ENCODE measurements at places on chromosomes 1 and 21.

GRCh38 chr1:202061055-202061454 is 50.7 kb downstream of the ELF3 start:
- no peak for DNase-seq

DNA sequence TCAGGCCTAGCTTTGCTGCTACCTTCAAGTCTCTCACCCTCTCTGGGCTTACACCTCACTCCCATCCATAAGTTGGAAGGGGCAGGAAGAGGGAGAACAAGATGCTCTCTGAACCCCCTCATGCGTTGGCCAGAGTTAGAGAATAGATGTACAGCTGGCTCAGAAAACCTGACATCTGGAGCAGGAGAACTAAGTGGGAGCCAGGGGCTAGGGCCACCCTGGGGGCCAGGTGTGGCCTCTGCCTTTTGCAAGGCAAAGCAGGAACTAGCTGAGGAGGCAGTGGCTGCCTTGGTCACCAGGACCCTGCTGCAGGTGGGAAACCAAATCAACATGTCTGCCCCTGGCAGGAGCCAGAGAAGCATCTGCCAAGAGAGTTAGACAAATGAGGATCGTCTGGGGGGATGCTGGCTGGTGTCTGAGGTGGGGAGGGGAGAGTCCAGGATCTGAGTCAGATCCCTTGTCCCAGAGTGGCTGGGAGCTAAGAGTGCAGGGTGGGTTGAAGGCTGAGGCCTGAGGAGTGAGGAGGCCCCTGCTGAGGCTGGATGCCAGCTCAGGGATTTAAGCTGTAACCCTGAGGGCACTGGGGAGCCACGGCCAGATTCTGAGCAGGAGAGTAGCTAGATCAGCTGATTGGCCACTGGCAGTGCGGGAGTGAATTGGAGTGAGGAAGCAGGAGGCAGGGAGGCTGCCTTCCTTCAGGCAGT is 115.0 kb downstream of the EPHB2 start:
- DNase-seq, result no peak

DNA sequence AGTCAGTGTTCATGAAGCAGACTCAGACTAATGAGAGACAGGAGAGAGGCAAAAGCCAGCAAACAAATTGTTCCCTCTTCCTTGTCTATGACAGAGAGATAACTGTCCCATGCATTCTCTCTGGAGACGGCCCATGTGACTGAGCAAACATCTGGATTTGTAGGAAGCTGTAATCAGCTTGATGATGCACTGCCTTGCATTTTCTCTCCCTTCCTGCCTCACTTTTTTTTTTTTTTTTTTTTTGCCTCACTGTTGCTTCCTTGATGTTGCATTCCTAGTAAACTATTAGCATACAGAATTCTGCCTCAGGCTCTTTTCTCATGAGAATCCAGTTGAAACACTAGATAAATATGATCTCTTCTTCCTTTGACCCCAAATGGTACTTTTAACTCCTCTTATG is 134.5 kb downstream of the HHIPL2 start:
- DNase-seq, result no peak

DNA sequence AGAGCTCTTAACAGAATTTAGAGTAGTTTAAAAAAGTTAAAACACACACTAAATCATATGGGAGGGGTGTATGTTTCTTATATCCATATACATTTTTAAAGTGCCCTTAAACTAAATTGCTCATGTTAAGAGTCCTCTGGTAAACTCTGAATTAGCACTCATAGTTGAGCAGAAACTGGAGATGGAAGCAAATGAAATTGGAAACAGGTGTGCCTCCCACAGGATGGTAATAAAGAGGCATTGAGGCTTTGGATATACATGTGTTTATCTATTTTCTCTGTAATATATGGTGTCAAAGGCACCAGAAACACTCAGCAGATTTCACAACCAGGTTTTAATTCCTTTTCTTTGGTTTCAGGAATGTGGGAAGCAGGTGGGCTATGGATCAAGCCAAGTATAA is 188.6 kb downstream of the HS2ST1 start:
- no peak for DNase-seq

DNA sequence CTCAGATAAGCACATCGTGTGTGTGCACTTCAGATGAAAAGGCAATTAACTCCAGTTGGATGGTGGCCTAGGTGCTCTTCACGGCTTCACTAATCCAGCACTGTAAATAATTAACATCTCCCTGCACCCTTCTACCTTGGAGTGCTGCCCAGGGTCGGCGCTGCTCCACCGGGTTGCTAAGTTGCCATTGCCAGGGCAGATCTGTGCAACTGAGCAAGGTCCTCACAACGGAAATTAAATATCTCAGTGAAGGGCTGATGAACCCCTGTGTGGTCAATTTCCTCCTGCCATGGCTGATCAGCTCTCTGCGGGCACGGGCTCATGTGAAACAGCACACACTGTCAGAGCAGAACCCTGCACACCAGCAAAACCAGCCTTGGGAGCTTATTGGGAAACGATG is 63.2 kb downstream of the SYDE2 start:
- no peak for DNase-seq

DNA sequence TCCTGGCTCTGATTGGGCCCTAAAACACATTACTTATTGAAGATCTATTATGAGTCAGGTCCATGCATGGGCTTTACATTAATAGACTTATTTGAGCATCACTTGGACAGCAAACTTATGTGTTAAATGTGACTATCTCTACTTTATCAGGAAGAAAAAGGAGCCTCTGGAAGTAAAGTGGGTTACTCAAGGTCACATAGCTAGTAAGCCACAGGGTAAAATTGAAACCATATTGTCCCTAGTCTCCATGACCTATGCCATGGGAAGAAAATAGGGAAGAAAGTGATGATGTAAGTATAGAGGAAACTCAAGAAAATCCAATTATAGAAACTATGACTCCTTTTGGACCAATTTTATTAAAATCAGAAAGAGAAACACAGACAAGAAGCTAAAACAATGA is 555.3 kb downstream of the NUF2 start:
- no peak for DNase-seq

- no peak for DNase-seq
Observed at GRCh38 chr1:94012708-94013366, 103.6 kb upstream of the GCLM start.

GRCh38 chr1:165490175-165490574 is 45.2 kb upstream of the RXRG start:
- DNase-seq, result no peak

- DNase-seq, result no peak
Observed at GRCh38 chr1:195948123-195948895, 659.9 kb downstream of the KCNT2 start.

- DNase-seq, result no peak
Observed at GRCh38 chr1:81006502-81006901, 794.2 kb upstream of the ADGRL2 start.

DNA sequence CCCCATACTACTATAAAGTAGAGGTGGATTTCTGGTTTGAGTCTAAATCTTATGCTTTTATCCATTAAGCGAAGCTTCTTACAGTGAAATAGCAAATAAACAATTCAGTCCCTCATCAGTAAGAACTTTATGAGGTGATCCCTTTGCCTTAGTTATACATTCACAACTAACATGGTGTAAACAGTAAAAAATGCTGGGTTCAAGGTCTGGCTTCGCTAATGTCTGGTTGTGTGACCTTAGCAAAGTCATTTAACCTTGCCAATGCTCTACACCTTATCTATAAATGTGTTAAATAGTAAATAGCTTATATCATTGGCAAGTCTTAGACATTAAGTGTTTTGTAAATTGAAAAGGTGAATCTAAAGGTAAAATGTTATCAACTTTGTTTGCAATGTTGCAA is 475.4 kb downstream of the LMO4 start:
- no peak for DNase-seq

GRCh38 chr1:213985209-213986019 is 2.4 kb upstream of the PROX1 start:
- DNase-seq, result no peak

DNA sequence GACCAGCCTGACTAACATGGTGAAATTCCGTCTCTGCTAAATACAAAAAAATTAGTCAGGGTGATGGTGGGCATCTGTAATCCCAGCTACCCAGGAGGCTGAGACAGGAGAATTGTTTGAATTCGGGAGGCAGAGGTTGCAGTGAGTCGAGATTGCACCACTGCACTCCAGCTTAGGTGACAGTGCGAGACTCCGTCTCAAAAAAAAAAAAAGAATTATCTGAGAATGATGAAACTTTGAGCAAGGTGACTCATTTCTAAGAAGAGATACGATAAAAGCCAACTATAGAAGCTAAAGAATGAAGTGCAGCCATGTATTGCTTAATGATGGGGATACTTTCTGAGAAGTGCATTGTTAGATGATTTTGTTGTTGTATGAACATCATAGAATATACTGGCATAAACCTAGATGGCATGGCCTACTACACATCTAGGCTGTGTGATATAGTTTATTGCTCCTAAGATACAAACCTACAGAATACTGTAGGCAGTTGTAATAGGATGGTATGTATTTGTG is 64.7 kb downstream of the SNRPE start:
- DNase-seq, result no peak

GRCh38 chr1:148352470-148353053 is 130.5 kb downstream of the PPIAL4G start:
- DNase-seq, result no peak

DNA sequence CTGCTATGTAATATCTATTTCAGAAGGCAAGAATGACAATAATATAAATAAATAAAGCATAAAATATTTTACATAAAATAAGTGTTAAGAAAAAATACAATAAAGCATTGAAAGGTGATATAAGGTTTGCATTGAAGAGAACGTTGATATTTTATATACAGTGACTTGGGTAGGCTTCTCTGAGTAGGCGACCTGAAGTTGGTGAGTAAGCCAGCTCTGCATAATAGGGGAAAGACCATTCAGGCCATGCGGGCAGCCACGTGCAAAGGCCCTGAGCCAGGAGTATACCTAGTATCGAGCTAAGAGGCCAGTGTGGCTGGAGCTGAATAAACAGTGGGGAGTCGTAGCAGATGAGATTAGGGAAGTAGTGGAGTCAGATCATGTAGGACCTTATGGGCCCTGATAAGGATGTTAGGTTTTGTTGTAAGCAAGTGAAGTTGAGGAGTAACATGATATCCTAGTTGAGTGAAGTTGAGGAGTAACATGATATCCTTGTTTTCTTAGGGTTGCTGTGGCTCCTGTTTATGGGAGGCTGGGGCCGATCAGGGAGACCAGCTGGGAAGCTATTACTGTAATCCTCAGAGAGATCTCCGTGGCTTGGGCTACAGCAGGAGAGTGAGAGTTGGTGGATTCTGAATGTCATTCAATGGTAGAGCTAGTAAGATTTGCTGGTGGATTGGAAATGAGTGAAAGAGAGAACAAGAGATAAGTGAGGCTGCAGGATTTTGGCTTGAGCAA is 22.0 kb downstream of the KCNK1 start:
- no peak for DNase-seq

GRCh38 chr1:117571496-117571895 is 34.4 kb upstream of the TENT5C start:
- no peak for DNase-seq

GRCh38 chr21:25895565-25896205 is 160.9 kb downstream of the GABPA start:
- DNase-seq, result no peak

GRCh38 chr1:167387251-167387910 is 130.9 kb downstream of the CD247 start:
- no peak for DNase-seq

DNA sequence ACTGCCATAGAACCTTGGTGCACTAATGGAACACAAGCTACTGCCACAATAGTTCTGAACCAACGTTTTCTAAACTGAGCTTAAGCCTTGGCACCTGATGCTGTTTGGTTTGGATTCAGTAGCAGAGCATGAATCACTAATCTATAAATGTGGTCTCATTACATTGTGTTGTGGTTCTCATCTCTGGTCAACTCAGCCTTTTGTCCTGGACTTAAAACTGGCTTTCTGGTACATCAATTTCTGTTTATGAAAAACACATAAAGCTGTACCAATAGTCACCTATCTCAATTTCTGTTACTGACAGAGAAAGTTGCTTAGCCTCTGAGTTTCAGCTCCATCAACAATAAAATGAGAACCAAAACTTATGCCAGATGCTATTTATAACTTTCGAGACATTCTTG is 197.5 kb upstream of the KIAA0040 start:
- DNase-seq, result no peak

- no peak for DNase-seq
Observed at GRCh38 chr1:206457408-206458120, 12.7 kb upstream of the IKBKE start.

DNA sequence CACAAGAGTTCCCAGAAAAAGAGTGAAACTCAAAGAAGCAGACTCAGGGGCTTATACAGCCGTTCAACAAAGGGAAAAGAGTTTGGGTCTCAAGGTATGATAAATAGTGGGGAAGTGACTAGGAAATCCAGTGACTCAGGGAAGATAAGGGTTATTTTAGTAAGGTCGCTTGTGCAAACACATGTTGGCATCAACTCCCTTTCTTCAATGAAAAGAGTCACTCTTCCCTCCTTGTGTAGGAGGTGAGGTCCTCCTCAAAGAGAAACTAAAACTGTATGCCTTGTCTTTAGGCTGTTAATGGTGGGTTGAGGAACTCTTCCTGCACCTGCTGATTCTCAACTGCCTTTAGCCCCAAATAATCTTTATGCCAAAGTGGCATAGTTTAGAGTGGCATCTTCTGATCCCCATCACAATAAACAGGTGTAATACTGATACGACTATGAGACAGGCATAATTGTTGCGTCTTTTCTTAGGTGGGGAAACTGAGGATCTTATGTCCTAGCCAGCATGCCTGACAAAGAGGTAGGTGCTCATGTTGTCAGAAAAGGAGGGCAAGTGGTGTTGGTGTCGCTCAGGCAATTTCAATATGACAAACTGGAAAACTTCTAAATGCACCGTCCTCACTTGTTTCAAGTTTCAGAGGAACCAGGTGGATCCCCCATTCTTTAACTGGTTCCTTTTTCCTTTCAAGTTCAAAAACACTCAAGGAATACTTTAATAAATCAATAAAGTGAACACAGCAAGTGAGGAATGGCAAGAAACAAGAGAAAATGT is 294.1 kb upstream of the RUNX1 start:
- DNase-seq, result no peak

DNA sequence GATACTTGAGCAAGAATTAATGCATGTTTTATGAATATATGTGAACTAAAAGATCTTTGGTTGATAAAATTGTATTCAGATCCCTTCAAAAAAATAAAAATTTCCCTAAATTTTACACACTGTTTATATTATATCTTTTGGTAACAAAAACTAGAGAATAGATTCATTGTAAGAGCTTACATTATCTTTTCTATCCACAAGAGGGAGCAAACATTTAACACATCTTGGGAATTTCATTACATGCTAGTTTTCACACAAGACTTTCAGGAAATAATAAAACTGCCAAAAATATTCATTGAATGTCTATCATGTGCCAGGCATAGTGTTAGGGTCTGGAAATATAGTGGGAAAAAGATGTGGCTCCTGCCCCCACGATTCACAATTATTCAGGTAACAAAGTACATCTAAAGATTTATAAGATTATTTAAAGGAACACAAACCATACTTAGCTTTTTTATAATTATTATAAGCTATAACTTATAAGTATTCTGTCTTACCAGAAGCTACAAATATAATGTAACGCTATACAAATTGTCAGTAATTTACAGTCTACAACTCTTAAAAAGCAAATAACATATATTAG is 30.6 kb downstream of the FAF1 start:
- DNase-seq, result no peak

Data from activated naive CD4-positive, alpha-beta T cell (primary cell).